ENCODE measurements at places on chromosomes 12 and 14.

DNA sequence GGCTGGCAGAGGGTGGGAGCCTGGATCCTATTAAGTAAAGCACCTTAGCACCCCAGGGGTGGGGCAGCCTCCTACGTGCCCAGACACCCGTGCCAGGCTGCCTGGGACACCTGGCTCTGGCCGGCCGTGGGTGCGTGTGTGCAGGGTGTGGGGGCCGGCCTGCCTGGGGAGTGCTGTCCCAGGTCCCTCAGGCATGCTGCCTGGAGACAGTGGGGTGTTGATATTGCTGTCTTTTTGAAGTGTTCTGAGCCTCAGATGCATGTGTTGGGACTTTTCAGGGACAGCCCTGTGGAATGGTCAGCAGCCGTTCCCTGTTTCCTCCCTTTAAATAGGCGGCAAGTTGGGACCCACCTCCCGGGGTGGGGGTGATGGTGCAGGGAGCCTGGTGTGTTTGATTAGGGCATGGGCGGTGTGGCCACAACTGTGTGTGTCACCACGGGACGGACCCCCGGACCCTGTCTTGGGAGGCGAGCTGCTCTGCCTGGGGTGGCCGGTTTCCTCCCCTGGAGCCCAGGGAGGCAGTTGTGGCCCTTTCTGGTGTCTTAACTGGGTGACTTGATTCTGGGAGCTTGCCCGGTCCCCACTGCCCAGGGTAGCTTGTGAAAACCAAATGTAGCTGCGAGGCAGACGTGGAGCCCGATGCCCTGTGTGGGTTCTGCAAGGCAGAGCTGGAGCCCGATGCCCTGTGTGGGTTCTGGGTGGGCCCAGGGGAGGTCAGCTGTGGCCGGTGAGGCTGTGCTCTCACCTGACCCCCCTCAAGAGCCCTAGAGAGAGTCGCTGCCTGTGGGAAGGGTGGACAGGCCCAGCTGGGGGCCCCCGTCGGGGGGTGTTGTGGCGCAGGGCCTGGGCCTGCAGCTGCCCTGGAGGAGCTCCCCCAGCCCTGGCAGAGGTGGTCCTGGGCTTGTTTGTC, 8.2 kb downstream of the ULK1 start:
- DNase-seq, result no peak

- no peak for DNase-seq
Observed at GRCh38 chr14:102985665-102986064, 63.2 kb downstream of the AMN start.

GRCh38 chr14:56899829-56900228, 89.5 kb upstream of the OTX2 start:
- no peak for DNase-seq

- DNase-seq, result no peak
Observed at GRCh38 chr12:50425589-50426258, 25.0 kb downstream of the LARP4 start.

- no peak for DNase-seq
Observed at GRCh38 chr12:122793685-122794106, 19.3 kb downstream of the CCDC62 start.

DNA sequence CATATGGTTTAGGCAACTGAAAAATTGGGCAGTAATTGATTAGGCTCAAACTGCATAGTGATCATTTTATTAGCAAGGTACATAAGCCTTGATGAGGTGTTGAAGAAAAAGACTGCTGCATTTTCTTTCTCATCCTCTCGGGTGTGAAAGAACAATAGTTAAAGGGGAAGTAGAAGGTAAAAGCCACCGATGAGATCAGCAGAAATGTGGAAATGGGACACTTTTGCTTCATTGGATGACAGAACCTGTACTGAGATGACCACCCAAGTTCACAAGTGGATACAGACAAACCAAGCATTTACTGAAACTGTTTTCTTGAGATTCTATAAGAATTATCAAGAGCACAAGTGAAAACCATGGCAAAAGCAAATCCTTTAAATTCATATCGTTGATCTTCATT, 184.0 kb downstream of the TMX1 start:
- DNase-seq, result no peak

- DNase-seq, result no peak
Observed at GRCh38 chr12:121224591-121224990, 14.7 kb downstream of the P2RX4 start.

DNA sequence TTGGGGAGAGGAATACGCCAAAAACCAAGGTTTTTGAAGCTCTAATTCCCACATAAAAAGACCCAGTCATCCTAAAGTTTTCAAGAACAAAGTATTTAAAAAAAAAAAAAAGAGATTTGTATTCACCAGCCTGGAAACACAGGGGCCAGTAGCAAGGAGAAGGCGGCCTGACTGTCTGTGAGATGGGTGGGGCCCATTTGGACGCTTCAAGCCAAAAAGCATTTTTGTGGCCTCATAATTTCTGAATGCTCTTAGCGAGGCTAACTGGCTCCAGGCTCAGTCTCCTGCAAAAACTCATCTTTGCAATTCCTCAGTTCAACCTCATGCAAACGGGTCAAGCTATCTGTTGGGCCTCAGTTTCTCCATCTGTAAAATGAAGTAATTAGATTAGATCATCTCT, 514.1 kb downstream of the MED13L start:
- DNase-seq, result no peak

DNA sequence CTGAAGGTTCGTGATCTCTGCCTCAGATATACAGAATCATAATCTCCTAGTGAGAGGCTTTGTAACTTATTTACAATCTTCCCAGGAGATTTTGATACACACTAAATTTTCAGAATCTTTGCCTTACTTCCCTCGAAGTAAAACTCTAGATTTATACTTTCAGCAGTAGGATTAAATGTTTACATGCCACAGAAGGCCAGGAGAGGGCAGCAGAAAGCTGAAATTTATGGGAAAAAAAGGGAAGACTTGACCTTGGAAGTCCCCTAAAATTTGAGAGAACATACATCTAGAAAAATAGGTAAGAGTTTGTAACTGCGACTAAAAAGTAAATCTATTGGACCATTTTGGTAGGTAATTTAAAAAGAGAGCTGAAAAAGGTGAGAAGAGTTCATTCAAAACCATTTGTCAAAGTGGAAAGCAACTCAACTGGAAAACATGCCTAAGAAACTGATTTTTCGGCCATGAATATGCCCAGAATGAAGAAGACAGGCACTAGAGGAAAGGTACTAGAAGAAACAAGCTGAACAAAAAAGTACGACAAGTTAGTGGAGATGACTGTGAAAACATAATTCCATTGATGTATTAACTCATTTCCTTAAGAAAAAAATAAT, 242.0 kb upstream of the MDGA2 start:
- no peak for DNase-seq

GRCh38 chr12:112851024-112851777, 55.6 kb upstream of the OAS1 start:
- DNase-seq, result no peak

DNA sequence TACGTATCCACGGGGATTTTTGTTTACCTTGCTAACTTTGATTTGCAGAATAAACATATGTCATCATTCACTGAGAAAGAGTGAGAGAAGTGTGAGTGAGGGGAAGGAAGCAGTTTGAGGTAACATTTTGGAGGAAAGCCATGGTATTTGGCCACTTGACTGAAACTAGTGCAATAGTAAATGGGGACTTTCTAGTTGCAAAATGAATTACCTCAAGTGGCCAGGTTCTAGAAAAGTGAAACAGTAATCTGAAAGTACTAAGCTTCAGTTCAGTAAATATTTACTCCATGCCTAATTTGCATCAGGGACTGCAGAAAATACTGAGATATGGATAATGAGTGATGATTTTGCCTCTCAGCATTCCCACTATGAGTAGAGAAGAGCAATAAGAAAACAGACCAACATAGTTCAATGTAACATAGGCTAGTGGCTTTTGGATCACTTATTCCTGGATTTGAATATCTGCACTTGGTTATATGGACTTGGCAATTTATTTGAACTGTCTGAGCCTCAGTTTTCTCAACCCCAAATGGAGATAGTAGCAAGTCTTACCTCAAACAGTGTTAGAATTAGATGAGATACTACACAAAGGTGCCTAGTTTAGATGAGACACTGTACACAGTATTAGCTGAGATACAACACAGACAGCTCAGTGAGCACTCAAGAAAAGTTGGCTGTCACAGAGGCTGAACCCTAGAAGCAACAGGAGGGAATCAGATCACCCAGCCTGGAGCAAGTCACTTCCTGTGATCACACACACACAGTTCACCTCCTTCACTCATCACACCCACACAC, 439.1 kb downstream of the NPAS3 start:
- no peak for DNase-seq

GRCh38 chr12:13004986-13005385, 4.9 kb upstream of the HEBP1 start:
- DNase-seq, result no peak

DNA sequence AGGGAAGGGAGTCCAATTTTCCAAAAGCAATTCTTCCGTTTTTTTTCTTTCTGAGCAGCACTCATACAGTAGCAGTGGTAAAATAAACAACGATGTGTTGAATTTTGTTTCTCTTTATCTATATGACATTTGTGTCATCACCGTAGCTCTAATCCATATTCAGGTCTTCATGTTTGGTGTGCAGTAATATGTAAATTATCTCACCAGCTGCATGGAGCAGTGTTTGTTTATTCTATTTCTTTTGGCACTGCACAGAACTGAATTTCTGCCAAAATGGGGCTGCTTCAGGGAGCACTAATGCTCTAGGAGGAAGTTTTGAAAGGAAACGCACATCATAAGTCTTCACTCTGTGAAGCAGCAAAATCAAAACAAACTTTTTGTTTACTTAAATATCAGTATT, 130.0 kb upstream of the NPAS3 start:
- DNase-seq, result no peak

GRCh38 chr12:71276541-71276940, 118.7 kb upstream of the TSPAN8 start:
- DNase-seq, result no peak

- DNase-seq, result no peak
Observed at GRCh38 chr12:76329159-76329558, 19.1 kb downstream of the BBS10 start.

DNA sequence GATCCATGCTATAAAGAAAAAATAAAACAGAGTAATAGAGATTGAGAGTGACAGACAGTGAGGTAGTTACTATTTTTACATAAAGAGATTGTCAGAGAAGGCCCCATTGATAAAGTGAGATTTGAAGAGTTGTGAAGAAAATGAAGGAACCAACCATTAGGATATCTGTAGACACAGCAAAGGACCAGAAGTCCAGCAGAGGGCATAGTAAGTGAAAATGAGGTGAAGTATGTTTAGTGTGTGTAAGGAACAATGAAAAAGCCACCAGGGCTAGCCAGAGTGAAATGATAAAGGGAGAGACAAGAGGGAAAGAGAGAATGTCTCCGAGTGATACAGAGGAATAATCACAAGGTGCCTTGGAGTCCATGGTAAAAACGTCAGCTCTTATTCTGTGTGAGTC, 411.0 kb downstream of the NELL2 start:
- DNase-seq, result no peak

GRCh38 chr12:11863988-11864387, 206.8 kb upstream of the BCL2L14 start:
- DNase-seq, result no peak

GRCh38 chr14:20841096-20841495, 38.5 kb upstream of the RNASE1 start:
- no peak for DNase-seq

GRCh38 chr14:102029956-102030355, 56.9 kb downstream of the HSP90AA1 start:
- no peak for DNase-seq

- no peak for DNase-seq
Observed at GRCh38 chr12:114735011-114735410, 51.0 kb upstream of the TBX3 start.

- DNase-seq, result no peak
Observed at GRCh38 chr14:82029038-82029437, 495.4 kb upstream of the SEL1L start.

DNA sequence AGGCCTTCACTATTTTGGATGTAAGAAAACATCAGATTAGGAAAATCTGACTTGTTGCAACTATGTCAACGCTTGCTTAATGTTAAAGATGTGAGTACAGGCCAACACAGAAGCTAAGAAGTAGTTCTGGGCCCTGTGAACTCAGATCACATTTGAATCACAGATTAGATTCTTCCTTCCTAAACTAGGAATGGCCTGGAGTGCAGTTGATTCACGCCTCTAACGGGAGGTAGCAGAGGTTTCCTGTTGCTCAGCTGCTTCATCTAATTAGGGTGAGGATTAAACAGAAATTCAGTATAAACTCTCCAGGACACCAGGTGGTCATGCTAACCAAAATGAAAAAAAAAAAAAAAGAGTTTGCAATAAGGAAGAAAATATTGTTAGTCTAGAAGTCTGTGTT, 314.3 kb downstream of the TRHDE start:
- no peak for DNase-seq

GRCh38 chr12:42660968-42661937, 71.7 kb upstream of the PRICKLE1 start:
- DNase-seq, result no peak

DNA sequence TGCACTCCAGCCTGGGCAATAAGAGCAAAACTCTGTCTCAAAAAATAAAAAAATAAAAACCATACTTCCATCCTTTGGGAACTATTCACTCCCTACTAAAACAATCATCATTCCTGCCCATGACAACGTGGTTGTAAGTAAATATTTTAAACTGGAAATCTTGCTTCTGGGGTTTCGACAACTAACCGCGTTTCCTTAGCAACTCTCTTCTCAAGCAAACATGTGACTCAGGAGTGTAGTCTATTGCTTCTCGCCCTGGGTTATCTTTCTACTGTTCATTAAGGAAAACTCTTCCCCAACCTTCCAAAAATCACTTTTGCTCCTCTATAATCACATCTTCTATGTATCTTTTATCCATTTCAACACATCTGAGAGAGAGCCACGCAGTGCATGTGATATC, 21.8 kb downstream of the APPL2 start:
- no peak for DNase-seq

DNA sequence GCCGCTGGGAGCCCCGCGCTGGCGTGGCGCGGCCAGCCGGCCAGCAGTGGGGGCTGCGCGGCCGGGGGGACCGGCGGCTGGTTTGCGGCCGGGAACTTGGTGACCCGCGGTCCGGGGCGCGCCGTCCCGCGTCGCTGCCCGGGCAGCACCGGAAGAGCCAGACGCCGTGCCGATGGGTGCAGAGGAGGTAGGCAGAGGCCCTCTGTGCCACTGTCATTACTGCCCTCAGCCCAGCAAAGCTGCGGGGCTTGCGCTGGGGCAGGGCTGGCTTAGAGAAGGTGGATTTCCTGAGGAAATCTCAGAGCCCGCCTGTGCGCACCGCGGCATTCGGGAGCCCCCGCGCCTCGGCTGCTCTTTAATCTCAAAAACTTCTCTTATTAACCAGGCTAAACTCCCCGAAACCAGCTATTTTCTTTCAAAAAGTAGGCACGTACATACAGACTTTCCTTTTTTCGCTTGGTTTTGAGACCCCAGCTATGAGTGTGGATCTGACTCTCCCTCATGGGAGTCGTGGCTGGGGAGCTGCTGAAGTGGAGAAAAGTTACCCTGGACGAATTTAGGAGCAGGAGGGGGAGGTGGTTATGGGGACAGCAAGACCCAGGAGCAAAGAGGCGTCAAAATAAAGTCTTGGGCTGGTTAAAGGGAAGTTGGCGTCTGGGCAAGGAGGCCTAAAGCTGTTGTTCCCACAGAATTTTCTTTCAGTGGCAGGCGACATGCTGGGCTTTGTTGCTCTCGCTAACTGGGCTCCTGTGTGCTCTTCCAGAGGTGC, 802 bp downstream of the SUSD6 start:
- DNase-seq, result no peak

GRCh38 chr12:45775465-45775864, 46.0 kb downstream of the ARID2 start:
- no peak for DNase-seq

Measured in stimulated activated CD4-positive, alpha-beta T cell treated with anti-CD3 and anti-CD28 coated beads, Interleukin-15, amount 100 ng/mL, for 1 hour (primary cell).